ENCODE measurements at places on chromosomes 13 and 19.

- peak; percentile 22 for DNase-seq
Observed at GRCh38 chr19:571566-571974, 826 bp upstream of the BSG start.

- no peak for DNase-seq
Observed at GRCh38 chr13:112198396-112199010, 131.6 kb downstream of the SOX1 start.

- DNase-seq, result no peak
Observed at GRCh38 chr13:113900646-113901045, 36.8 kb upstream of the GAS6 start.

GRCh38 chr19:39816287-39817048, 17.5 kb downstream of the DYRK1B start:
- DNase-seq, result no peak

- DNase-seq, result no peak
Observed at GRCh38 chr13:102002287-102002686, 399.6 kb downstream of the FGF14 start.

DNA sequence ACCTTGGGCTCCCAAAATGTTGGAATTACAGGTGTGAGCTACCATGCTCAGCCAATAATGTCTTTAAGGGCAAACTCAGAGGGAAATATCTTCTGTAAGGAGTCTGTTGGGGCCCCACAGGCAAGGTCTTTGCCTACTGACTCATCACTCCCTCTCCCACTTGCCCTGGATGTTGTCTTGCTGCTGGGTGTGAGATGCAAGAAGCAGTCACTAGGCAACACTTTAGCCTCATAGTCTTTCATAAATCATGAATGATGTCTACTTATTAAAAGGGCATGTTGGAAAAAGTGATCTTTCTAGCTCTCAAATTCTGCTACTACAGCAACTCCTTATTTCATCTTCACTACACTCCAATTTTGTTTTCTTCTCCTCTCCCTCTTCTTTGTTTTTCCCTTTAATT, 34.6 kb upstream of the SLC10A2 start:
- no peak for DNase-seq

DNA sequence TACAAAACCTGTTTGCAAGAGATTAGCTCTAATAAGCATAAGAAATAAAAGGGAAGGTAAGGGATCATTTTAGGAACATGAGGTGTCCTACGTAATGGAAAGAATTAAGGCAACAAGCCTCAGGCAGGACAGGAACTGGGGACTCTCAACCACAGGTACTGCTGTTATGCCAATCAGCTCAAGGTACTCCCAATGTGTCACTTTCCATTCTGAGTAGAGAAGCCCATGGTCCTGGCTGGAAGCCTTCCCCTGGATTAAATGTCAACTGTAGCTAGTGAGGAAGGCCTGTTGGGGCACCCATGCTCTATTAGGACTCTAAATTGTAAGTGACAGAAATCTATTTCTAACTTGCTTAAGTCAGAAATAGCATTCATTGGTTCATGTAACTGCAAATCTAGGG, 134.6 kb downstream of the DPF1 start:
- no peak for DNase-seq

DNA sequence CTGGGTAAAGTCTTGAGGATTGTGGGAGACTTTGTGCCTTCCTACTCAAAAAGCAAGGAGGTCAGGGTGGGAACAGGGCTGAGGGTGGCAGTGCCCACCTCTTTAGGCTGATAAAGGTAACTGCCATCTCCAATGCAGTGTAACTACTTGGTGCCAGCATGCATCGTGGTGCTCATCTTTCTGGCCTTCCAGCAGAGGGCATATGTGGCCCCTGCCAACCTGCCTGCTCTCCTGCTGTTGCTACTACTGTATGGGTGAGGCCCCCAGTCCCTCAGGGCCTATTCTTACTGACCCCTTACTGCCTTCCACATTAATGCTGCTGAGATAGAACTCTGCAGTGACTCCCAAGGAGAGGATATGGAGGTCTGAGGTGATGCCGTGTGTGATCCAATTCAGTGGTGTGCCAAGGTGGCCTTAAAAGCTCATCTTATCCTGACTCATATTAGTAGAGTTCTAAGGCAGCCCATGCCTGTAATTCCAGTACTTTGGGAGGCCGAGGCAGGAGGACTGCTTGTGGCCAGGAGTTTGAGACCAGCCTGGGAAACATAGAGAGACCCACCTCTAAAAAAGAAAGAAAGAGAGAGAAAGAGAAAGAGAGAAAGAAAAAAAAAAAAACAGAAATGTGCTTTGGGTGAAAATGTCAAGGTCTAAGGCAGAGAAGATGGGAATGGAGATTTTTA, 9.7 kb upstream of the ARHGAP45 start:
- no peak for DNase-seq

DNA sequence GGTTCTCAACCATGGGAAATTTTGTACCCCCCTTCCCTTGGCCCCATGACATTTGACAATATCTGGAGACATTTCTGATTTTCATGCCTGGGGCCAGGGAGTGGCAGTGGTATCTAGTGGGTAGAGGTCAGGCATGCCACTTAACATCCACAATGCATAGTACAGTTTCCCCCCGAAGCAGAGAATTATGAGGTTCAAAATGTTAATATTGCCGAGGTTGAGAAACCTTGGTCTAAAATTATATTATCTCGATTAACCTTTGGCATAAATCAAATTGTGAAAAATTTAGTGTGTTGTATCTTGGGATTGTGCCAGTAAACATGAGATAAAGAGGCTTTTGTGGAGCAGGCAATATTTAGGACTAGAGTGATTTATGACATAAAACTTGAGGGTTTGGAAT, 147.9 kb downstream of the LMO7 start:
- DNase-seq, result no peak

DNA sequence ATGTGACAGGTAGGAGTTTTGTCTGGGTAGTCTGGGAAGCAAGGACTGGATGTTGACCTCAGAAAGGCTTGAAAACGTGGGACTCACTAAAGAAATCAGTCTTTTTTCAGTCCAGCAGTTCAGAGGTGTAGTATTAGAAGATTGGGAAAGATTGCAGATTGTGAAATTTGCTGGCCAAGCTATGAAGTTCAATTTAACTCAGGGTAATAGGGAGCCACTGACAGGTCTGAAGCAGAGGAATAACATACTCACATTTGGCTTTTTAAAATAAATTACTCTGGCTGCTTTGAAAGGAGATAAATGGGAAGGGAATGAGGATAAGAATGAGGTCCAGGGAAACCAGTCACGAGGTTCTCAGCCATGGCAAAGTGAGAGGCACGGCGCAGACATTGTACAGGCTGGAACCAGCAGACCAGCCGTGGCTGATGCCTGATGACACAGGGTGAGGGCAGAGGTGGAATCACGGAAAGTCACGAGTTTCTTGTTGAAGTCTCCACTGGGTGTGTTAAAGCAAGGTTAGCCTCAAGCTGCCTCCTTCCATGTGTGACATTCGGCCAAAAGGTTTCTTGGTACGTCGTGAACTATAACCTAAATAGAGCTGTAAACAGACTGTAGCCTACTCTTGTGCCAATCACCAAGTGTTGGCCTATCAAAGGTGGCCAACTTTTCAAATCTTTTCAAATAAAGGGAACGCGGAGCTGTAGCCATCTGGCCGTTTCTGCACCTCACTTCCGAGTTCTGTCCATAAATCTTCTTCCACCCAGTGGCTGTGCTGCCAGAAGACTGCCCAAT, 377.6 kb downstream of the IRS2 start:
- no peak for DNase-seq

DNA sequence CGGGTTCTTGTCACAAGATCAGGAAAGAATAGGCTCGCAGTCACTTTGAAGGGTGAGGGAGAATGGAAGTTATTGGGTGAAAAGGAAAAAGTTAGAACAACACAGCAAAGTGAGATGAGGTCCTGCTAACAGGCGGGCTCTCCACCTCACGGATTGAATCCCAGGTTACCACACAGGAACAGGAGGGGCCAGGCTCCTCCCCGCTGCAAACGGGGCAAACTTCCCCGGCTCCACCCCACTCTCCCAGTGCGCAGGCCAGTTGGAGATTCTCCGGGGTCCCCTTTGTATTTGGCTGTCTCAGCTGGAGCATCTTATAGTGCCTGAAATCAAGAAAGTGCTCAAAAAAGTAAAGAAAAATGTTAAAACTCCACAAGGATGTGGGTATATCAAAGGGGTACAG, 78.3 kb upstream of the IPO5 start:
- DNase-seq, result no peak

GRCh38 chr13:28655561-28655960, 3.4 kb upstream of the POMP start:
- DNase-seq, result no peak

DNA sequence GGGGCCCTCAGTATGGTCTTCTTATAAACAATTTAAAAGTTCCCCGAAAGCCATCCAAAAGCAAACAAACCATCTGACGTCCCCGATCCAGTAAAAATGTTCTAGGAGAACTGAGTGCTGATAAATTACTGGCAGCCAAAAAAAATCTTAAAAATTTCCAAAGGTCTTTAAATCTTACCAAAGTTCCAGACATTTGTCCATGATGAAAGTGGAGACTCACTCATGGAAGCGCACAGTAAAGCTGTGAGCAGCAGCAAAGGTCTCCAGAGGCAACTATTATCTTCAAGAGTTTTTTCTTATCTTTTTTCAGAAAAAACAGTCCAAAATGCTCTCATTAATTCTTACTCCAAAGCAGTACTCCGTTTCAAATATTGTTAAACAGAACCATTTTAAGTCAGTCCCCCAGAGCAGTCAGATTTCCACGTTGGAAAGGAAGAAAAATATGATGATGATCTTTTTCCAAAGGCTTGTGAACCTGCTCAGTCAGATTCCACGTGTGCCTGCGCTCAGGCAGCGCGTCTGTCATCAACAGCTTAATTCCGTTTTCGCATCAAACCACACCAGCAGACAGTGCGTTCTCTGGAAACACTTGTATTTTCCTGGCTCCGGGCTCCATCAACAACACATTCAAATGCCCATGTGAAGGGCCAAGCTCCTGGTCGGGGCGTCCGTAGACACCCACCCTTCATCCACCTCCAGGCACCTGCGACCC, 85.4 kb downstream of the COL4A1 start:
- DNase-seq, result no peak

- DNase-seq, result no peak
Observed at GRCh38 chr19:37718304-37718703, 1.3 kb downstream of the ZNF607 start.

GRCh38 chr19:12843999-12844732, 5.9 kb downstream of the MAST1 start:
- DNase-seq, result no peak

- peak; percentile 44 for DNase-seq
Observed at GRCh38 chr13:34167347-34167746, 349.4 kb downstream of the RFC3 start.

DNA sequence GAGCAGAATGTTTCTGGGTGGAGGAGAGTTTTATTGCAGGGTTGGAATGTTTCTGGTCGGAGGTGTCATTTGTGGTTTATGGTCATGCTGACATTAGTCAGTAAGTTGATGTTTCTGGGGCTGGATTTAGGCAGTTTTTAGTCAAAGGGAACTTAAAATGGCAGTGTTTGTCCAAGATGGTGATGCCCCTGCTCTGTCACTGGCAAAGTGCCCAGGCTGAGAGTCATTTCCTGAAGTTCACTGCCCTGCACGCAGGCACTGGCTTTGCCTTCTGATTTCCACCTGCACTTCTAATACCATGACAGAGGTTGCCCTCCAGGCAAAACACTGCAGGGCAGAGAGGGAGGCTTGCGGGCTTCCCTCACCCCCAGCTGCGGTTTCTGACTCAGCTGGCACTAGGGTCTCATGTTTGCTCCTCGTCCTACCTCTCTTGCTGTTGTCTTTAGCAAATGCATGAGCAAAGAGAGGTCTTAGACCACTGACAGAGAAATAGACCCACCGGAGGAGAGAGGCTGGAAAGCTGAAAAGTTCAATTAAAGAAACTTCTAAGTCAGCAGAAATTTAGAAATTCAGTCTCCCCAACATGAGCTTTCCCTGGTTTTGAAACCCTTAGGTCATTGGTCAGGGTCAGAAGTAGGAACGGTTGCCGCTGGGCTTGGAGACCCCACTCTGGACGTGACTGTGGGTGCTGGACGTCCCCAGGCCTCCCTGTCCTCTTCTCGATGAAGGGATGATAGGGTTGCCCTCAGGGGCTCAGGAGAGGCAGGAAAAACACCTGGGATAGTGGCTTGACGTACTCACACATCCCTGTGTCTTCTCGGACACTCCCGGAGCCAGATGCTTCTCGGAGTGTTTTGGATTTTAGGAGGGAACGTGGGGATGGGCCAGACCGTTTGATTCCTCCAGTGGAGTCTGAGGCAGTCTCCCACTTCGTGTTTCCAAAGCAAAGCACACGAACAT, 26.3 kb downstream of the TMEM255B start:
- no peak for DNase-seq

- peak; percentile 48 for DNase-seq
Observed at GRCh38 chr13:112113851-112114250, 46.9 kb downstream of the SOX1 start.

- no peak for DNase-seq
Observed at GRCh38 chr19:31135841-31136240, 213.4 kb downstream of the TSHZ3 start.

- no peak for DNase-seq
Observed at GRCh38 chr13:75647126-75647784, 11.1 kb downstream of the LMO7 start.

GRCh38 chr13:93345770-93346169, 119.2 kb downstream of the GPC6 start:
- no peak for DNase-seq

- DNase-seq, result no peak
Observed at GRCh38 chr13:25738342-25739196, 313.2 kb downstream of the SHISA2 start.

GRCh38 chr19:46791944-46792343, 3.5 kb upstream of the SLC1A5 start:
- no peak for DNase-seq

DNA sequence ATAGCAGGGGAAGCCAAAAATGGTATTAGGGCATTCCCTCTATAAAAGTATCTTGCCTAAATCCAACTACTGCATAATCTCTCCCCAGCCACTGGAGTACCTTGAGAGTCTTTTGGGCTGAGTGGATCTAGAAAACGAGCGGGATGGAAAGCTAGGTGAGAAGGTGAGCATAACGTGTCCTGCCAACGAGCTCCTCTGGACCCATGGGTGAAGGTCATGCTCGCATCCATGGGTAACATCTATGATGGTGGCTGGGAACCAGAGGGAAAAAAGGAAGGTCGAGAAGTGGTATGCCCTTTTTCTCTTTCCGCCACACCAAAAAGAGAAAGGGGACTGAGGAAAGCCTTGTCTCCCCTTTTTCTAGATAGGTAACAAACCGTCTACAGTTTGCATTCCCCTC, 63.0 kb downstream of the ZNF208 start:
- no peak for DNase-seq

- no peak for DNase-seq
Observed at GRCh38 chr13:58004751-58005150, 373.2 kb downstream of the PCDH17 start.

GRCh38 chr13:50208826-50209335, 193.6 kb downstream of the KCNRG start:
- no peak for DNase-seq

- DNase-seq, result no peak
Observed at GRCh38 chr19:20273951-20274570, 107.0 kb downstream of the ZNF486 start.

DNA sequence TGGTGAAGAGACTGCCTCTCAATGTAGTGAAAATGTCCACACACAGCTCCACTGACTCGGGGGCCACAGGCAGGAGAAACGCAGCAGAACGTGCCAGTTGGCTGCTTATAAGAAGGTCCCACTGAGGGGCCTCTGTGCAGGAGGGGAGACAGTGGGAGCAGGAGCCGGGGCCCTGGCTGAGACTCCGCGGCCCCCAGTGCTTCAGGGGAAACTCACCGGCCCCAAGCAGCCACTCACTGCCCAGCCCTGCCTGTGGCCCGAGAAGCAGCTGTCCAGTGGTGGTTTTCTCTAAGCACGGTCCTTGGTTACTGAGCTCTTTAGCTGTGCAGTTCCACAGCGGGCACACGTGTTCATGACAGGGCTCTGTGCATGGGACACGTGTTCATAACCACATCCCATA, 91.9 kb upstream of the MCF2L start:
- DNase-seq, result no peak

- peak; percentile 33 for DNase-seq
Observed at GRCh38 chr19:294946-295686, 3.9 kb upstream of the PLPP2 start.
